HAP-1 (cell line): ENCODE measurements at places on chromosomes 4 and X.

- no peak for DNase-seq
Observed at GRCh38 chr4:164381859-164382258, 372.1 kb upstream of the SMIM31 start.

DNA sequence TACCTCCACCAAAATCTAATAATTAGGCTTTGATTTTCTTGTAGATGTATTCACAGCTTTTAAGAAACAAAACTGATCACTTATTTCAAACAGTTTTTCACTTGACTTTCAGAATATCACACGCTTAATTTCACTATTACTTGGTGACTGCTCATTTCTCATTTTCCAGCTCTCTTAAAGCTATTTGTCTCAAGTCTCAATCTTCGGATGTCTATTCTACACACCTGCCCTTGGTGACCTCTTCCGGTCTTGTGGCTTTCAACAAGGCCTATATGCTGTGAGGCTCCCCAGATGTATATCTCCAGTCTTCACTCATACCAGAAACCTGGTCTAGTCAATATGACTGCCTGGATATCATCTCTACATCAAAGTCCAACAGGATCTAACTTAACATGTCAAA lies 34.9 kb upstream of the ANXA10 start:
- no peak for DNase-seq

GRCh38 chr4:151004222-151004621 lies 10.9 kb downstream of the LRBA start:
- DNase-seq: no peak

DNA sequence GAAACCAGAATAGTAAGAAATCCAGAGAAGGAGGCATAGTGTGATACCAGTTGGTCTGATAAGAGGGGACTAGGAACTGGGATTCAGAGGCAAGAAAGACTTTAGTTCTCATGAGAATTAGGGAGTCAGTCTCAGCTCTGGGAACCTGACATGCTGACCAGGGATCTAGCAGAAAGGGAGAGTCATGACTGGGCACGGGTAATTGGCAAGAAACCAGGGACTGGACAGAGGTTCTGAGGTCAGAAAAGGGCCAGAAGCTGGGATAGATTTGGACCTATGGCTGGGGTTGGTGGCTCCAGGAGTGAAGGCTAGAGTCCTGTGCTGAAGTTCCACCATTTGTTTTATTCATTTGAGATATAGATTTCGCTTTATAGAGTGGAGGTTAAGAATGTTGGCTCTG lies 110.2 kb upstream of the C1GALT1C1 start:
- no peak for DNase-seq

- DNase-seq: peak; percentile 32
Observed at GRCh38 chrX:68060506-68061205, 372.6 kb downstream of the OPHN1 start.

- no peak for DNase-seq
Observed at GRCh38 chr4:136861091-136861490, 671.2 kb downstream of the PCDH18 start.

DNA sequence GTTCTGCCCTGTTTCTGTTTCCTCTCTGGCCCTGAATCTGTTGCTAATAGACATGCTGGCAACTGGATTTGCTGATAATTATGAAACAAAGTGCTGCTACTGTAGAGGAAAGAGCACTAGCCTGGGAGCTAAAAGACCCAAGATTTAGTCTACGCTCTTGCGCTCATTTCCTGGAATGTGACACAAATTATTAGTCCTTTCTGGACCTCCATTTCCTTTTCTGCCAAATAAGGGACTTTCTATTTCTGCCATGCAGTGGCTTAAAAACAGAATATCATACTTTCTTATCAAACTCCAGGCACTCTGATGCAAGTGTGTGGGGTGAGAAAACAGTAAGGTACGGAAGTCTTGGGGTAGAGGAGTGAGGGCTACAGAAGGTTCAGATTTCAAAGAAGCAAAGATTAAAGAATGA lies 48.3 kb upstream of the GPR174 start:
- no peak for DNase-seq

GRCh38 chr4:112302320-112303274 lies 5.4 kb downstream of the ALPK1 start:
- DNase-seq: no peak

GRCh38 chrX:69032601-69033000 lies 132.7 kb downstream of the PJA1 start:
- DNase-seq: no peak

- no peak for DNase-seq
Observed at GRCh38 chr4:70359115-70359661, 1.4 kb upstream of the SMR3A start.

DNA sequence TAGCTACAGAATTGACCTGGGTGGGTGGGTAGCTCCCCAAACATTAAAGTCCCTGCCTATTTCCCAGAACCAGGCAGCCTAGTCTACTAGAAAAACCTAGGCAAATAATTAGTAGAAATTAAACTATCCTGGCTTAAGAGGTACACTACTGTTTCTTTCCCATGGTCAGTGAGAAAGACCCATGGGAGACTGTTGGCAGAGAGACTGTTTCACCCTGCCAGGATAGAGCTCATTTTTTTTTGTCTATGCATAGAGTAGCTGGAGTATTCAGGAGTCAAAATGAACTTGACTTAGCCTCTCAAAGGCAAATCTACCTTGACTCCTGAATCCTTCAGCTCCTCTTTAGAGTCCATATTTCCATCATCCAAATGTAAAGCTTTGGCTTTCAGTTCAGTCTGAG lies 107.0 kb upstream of the AR start:
- no peak for DNase-seq

GRCh38 chrX:110021258-110022022 lies 18.5 kb downstream of the TMEM164 start:
- no peak for DNase-seq

DNA sequence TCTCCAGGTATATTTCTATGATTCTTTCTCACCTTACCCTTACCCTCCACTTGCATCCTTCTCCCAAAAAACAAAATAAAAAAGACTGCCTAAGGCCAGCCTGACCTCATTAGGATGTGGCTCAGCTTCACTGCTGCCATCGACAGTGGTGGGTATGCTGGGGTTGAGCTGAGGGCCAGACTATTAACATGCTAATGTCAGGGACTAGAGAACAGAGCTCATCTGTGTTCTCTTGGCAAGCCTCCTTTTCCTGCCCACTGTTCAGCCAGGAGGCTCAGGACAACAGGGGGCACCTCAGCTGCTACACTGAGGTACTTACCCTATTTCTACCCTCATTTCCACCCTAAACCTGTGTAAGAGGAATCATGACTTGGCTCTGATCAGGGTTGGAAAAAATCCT lies 59.3 kb downstream of the MSN start:
- no peak for DNase-seq

GRCh38 chr4:62560858-62561257 lies 1360.7 kb downstream of the ADGRL3 start:
- no peak for DNase-seq

DNA sequence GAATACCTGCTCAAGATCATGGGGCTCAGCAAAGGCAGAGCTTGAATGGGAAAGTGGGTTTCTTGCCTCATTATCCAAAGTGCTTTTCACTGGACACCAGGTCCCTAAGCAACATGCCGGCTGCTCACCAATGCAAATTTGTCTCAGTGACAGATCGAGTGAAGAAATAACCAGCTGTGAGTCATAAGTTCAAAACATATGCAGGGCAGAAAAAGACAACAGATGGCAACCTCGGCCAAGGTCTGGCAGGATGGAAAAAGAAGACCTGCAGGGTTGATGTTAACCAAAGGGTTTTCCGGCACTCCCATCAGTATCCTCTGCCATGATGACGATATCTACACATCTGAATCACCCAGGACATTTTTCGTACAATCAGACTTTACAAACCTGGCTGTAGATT lies 124.1 kb downstream of the AFAP1 start:
- DNase-seq: no peak

DNA sequence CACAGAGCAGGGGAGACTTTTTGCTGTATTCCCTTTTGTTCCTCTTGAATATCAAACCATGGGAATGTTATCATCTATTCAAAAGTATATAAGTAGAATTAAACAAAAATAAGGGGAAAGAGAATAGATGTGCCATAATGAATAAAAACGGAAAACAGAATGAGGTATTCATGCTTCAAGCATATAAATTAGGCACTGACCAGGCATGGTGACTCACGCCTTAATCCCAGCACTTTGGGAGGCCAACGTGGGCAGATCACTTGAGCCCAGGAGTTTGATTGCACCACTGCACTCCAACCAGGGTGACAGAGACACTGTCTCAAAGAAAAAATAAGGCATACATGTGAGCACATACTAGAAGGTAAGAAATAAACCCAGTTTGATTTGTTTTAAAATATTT lies 16.3 kb upstream of the NEUROG2 start:
- no peak for DNase-seq

- DNase-seq: no peak
Observed at GRCh38 chr4:142778900-142779299, 67.2 kb downstream of the INPP4B start.

DNA sequence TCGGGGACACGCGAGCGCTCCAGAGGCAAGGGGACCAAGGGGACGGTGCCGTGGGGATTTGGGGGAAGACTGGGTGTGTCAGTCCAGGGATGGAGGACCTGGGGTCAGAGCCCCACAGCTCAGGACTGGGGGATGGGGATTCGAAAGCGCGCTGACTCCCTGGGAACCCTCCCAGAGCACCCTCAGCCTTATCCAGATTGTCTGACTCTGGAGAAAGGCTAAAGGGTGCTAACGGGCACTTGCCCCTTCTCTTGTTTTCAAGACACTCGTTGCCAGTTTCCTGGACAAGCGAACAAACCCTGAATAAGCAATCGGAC lies 1.1 kb downstream of the DOCK11 start:
- no peak for DNase-seq

DNA sequence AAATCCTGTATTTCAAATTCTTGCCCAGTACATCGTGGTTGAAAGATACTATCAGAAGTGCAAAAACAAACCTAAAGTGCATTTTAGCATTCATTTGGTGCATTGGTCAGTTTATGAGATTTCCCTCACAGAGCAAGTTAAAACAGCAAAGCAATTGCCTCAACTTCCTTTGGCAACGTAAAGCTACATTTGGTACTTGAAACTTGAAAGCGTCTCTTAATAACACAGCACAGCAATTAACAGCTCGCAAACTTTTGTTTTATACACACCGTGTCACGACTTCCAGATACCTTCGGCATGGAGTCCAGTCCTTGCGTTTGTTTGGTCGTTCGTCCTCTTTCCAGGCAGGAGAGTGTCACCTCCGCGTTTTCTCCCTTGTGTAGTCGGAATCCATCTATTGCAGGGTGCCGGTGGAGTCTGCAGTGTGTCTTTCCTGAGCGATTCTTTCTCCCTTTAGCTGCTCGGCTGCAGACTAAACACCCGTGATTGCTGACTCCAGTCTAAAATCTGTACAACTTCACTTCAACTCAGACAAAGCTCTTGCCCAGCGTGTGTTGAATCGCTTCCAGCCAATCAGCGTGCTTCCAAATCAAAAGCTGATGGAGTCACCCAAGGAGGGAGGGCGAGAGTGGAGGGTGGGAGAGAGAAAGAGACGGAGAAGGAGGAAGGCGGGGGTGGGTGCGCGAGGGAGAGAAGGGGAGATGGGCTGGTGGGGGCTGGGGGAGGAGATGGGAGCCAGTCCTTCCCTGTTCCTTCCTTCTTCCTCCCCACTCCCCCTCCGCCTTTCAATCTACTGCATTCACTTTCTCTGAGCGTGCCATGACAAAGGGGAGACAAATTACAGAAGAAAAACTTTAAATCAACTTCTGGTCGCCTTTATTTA lies at the start of gene PCDH18:
Gene PCDH18, minus strand, starts transcription at position 509 of the 883 bp plus-strand sequence. Its CDS starts 406 bp downstream, at position 103.
- DNase-seq: peak; percentile 96
